Activated T-helper 1 cell treated with anti-CD3 and anti-CD28 coated beads, Interleukin-2, amount 50 U/mL, for 16 hours (primary cell): ENCODE measurements at places on chromosomes 7 and 10.
A peak's percentile ranks its signal among the peaks of the same experiment; 100 is the strongest.

DNA sequence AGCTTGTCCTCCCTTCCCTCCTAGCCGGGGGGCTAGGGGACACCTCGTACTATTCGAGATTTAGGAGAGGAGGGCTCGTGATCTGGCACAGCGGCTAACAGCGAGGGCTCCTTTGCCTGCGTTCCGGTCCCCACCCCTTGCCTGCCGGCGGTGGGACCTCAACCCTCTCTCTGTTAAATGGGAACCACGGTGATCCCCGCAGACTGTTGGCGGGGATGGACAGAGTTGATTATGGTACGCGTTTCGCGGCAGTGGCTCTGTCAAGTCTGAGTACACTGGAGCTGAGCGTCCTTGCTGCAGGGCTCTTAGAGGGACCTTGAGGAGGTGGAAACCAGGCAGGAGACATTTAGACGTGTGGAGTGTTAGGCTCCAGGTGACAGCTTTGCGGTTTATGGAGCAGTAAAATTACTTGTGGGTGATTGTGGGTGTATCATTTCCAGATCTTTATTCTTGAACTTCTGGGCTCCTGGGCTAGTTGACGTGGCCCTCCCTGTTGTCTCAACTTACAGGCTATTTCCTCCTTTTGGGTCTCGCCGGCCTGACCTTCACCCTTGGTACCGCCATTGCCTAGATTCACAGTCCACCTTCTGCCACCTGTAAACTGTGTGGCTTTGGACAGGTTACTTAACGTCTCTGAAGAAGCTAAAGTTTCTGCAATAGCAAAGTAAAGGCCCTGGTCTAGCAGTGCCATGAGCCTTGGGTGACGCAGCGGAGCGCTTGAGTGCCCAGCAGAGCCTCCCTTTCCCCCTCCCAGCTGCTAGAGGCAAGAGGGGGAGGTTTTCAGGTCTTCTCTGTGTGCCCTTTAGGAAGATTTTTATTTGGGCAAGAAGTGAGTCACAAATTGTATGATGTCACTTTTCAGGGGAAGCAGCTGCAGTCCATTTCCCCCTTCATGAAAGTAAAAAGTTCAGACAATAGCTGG lies 739 bp downstream of the CASP7 start:
- no peak for DNase-seq

DNA sequence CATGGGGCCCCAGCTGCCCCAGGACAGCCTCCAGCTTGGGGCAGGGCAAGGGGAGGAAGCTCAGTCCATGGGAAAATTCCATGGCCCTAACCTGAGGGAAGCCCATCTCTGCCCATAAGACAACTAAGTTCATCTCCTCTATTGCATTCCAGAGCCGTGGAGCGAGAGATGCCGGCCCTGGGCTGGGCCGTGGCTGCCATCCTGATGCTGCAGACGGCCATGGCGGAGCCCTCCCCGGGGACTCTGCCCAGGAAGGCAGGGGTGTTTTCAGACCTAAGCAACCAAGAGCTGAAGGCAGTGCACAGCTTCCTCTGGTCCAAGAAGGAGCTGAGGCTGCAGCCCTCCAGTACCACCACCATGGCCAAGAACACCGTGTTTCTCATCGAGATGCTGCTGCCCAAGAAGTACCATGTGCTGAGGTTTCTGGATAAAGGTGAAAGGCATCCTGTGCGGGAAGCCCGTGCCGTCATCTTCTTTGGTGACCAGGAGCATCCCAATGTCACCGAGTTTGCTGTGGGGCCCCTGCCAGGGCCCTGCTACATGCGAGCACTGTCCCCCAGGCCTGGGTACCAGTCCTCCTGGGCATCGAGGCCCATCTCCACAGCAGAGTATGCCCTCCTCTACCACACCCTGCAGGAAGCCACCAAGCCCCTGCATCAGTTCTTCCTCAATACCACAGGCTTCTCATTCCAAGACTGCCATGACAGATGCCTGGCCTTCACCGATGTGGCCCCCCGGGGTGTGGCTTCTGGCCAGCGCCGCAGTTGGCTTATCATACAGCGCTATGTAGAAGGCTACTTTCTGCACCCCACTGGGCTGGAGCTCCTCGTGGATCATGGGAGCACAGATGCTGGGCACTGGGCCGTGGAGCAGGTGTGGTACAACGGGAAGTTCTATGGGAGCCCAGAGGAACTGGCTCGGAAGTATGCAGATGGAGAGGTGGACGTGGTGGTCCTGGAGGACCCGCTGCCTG lies 4.3 kb downstream of the AOC1 start:
- no peak for DNase-seq

DNA sequence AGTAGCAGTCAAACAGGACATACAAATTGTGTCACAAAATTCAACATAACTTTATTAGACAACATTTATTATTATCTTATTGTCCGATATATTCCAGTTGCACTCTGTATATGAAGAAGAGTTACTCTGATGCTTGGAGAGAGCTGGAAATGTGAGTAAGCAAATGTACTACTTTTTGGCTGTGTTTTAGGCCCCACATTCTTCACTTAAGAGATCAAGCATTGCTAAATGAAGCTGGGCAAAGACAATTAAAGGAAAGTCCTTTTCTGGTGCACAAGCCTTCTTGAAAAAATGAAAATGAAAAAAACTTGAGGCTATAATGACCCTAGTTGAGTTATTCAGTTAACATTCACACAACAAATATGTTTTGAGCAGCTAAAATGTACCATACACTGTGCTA lies 26.1 kb downstream of the MYPN start:
- no peak for DNase-seq

DNA sequence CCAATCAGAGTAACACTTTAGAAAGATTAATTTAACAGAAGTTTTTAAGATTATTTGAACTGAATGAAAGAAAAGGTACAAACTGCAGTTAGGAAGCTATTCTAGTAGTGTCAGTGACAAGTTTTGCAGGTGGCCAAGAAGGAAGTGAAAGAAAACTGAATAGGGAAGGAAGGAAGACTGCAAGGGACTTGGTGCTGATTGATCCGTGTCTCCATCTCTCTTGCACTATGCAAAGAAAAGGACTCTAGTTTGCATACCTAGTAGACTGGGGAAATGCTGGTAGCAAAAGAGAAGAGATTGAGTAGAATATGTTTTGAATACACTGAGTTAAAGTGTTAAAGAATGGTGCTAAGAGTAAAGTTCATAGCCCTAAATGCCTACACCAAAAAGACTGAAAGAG lies 33.0 kb downstream of the OR6V1 start:
- DNase-seq, result no peak

DNA sequence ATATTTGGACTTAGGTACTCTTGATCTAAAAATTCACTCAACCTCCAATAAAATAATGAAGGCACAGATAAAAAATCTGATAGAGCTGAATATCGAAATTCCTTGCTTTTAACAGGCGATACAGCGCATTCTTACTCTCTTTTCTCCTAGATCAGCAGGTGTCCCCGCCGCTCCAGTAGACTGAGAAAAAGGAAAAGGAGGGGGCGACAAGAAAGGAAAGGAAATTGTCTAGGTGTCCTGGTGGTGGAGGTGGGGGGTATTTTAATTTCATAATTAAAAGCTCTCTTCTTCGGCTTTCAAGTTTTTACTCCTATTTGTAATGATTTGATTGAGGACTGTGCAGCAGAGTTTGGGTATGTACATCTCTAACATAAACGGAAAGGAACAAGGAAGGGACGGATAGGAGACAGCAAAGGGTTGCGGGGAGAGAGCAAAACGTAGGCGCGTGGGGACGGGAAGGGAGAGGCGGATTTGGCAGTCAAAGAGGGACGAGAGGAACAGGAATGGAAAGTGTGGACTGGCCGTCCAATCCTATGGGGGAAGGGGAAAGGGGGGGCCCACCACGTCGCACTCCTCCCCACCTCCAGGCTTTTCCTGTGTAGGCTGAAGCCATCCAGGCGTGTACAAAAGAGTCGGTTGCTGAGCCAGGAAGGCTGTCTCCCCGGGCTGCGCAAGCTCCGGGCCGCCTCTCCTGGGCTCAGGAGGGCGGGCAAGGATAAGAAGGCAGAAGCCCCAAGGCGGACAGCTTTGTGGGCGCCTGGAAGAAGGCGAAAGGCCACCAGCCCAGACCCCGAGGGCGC lies 875 bp upstream of the HECTD2 start:
- peak; percentile 11 for DNase-seq

DNA sequence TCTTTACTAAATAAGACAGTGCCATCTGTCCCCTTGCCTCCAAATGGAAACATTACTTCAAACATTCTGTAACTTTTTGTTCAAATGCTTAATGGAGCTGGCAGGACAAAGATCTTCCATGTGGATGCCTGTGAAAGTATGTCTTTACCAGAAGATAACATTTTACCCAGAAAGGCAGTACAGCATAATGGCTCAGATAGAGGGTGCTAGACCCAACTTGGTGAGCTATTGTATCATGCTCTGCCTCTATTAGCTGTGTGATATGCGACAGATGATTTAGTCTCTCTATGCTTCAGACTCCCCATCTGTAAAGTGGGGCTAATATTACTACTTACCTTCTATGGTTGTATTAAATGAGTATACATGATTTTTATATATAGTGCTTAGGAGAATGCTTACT lies 8.8 kb upstream of the SMKR1 start:
- DNase-seq, result no peak

GRCh38 chr7:1458683-1459511 lies at the start of gene MICALL2:
Gene MICALL2 (minus strand): TSS chr7:1459470. CDS start chr7:1459326, 144 bp downstream.
- DNase-seq, result no peak

DNA sequence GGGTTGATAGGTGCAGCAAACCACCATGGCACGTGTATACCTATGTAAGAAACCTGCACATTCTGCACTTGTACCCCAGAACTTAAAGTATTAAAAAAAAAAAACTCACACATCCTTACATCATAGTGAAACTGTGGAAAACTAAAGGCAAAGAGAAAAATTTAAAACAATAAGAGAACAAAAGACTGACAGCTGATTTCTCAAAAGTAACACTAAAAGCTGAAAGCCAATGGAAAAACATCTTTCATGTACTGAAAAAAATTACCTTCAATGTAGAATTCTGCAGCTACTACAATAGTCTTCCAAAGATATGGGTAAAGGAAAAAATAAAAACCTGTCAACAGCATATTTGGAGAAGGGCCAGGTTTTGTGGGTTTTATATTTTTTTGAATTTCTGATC lies 729.1 kb upstream of the NRP1 start:
- DNase-seq, result no peak

- DNase-seq, result no peak
Observed at GRCh38 chr10:1152386-1153250, 96.4 kb downstream of the WDR37 start.
